ENCODE measurements at places on chromosomes 5 and 9. TPM values are rescaled to one million over a fixed set of nuclear protein-coding genes. Genes with fewer than 3 reads are reported as not detected.
A peak's percentile ranks its signal among the peaks of the same experiment; 100 is the strongest.

GRCh38 chr5:167642181-167642580 lies 649.3 kb upstream of the WWC1 start:
- H3K4me3 ChIP-seq: no peak overlapping the region
- no peak overlapping the region for H3K27ac ChIP-seq
- DNase-seq: no peak
- no peaks in the 10 kb centered on the region for H3K4me1 ChIP-seq
- no peaks in the 10 kb centered on the region for H3K36me3 ChIP-seq

Gene ANKDD1B
- 0.21 TPM for total RNA-seq

Gene PDZD2
- 0.14 TPM for total RNA-seq

- H3K27ac ChIP-seq: no peak overlapping the region
- DNase-seq: no peak
- peaks cover 38% of the 10 kb centered on the region for H3K27me3 ChIP-seq
Measured at GRCh38 chr5:107665036-107665570, 5.6 kb downstream of the EFNA5 start.

Gene BSPRY
- total RNA-seq: 5.7 TPM

- H3K27ac ChIP-seq: peak overlapping the region; percentile 86
- peaks cover 52% of the 10 kb centered on the region for H3K36me3 ChIP-seq
- DNase-seq: no peak
- peaks cover 84% of the 10 kb centered on the region for H3K4me1 ChIP-seq
- no peaks in the 10 kb centered on the region for H3K27me3 ChIP-seq
Measured at GRCh38 chr5:68274847-68275651, 59.5 kb downstream of the PIK3R1 start.

GRCh38 chr5:114361724-114362196 lies at the start of gene KCNN2:
TSS of gene KCNN2 (plus strand) at chr5:114362070. CDS start at chr5:114362140, 70 bp downstream.
- H3K27ac ChIP-seq: no peak within 1 kb of the TSS
- H3K27me3 ChIP-seq: peaks cover 38% of the 10 kb centered on the region
- DNase-seq: peak; percentile 49
- no peaks in the 10 kb centered on the region for H3K36me3 ChIP-seq
- H3K4me3 ChIP-seq: peak within 1 kb of the TSS; percentile 50

- peaks cover 68% of the 10 kb centered on the region for H3K36me3 ChIP-seq
- H3K27me3 ChIP-seq: no peaks in the 10 kb centered on the region
- H3K4me3 ChIP-seq: no peak overlapping the region
- no peak for DNase-seq
- peak overlapping the region; percentile 51 for H3K27ac ChIP-seq
Measured at GRCh38 chr5:172065431-172066065, 59.1 kb upstream of the FBXW11 start.

- H3K36me3 ChIP-seq: no peaks in the 10 kb centered on the region
- no peak overlapping the region for H3K27ac ChIP-seq
- DNase-seq: no peak
- H3K27me3 ChIP-seq: peaks cover 11% of the 10 kb centered on the region
- H3K4me3 ChIP-seq: no peak overlapping the region
- no peaks in the 10 kb centered on the region for H3K4me1 ChIP-seq
Measured at GRCh38 chr9:89077519-89077918, 86.3 kb downstream of the S1PR3 start.

DNA sequence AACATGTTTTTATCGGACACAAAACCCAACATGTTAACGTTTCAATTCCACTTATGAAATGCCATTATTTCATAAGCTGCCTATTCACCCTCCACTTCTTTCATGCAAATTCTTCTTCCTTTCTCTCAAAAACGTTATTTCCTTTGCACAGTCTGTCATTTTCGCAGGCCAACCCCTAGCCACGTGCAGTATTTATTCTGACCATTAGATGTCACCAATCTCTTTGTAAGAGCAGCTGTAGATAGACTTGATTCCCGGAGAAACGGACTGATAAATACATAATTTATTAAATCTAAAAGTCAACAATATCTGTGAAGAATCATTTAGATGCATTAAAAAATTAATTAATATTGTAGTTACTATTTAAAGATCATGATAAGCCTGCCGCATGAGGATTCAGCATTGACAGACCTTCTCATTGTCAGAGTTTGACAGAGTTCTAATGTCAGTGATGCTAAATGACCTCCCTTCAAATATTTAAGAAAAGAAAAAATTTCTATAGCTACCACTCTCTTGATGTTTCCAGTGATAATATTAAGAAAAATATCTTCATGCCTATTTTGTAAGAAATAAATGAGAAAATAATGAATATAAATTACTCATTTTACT lies 933.6 kb downstream of the CDH12 start:
- H3K36me3 ChIP-seq: no peaks in the 10 kb centered on the region
- no peak overlapping the region for H3K4me3 ChIP-seq
- H3K4me1 ChIP-seq: no peaks in the 10 kb centered on the region

- H3K4me3 ChIP-seq: no peak overlapping the region
- DNase-seq: no peak
- H3K36me3 ChIP-seq: no peaks in the 10 kb centered on the region
- H3K27me3 ChIP-seq: peaks cover 15% of the 10 kb centered on the region
- H3K27ac ChIP-seq: no peak overlapping the region
Measured at GRCh38 chr9:69179037-69179436, 5.0 kb downstream of the TJP2 start.

DNA sequence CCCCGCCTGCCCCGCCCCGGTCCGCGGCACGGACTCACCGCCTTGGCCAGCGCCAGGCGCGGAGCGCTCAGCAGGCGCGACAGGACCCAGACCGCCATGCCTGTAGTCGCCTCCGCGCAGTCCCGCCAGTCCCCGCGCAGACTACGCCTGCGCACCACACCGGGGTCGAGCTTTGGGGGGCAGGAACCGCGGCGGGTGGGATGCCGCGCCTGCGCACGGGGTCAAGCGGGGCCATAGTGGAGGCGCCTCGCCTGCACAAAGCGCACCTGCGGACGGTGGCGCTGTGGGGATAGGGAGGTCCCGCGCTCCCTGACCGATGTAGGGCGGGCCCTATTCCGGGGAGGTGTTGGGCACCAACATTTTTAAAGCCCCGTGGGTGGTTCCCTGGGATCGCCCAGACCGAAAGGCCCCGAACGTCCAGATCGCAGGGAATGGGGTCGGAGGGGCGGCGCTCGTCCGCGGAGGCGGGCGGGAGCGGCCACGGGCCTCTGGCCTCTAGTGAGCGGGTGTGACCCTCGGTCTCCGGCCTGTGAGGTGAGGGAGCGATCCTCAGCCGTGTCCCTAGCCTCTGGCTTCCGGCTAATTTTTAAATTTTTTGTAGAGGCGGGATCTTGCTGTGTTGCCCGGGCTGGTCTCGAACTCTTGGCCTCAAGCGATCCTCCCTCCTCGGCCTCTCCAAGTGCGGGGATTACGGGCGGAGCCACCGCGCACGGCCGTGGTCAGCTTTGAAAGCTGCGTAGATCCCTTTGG lies 70.8 kb upstream of the LPCAT1 start:
- peaks cover 6% of the 10 kb centered on the region for H3K36me3 ChIP-seq
- H3K27me3 ChIP-seq: no peaks in the 10 kb centered on the region
- DNase-seq: peak; percentile 84
- H3K4me1 ChIP-seq: peaks cover 13% of the 10 kb centered on the region
- peak overlapping the region; percentile 31 for H3K27ac ChIP-seq

GRCh38 chr9:87211669-87212068 lies 264.4 kb upstream of the GAS1 start:
- no peak overlapping the region for H3K27ac ChIP-seq
- H3K4me3 ChIP-seq: no peak overlapping the region
- DNase-seq: no peak
- no peaks in the 10 kb centered on the region for H3K36me3 ChIP-seq
- H3K27me3 ChIP-seq: peaks cover 17% of the 10 kb centered on the region

DNA sequence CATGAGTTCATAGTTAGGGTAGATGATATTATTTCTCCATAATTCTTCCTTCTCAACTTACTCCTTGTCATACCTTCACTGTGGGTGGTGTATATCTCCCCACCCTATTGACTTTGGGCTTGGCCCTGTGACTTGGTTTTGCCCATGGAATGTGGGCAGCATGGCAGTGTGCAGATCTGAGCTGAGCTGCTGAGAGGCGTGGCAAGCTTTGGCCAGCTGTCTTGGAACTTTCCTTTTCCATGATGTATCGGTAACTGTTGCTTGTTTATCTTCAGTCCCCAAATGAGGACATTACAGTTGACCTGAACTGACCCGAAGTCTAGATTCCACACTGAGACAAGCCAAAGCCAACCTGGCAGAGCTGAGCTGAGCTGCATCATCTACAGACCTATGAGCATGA lies 70.4 kb downstream of the RALGPS1 start:
- peaks cover 69% of the 10 kb centered on the region for H3K27me3 ChIP-seq
- no peak overlapping the region for H3K4me3 ChIP-seq
- no peak for DNase-seq

DNA sequence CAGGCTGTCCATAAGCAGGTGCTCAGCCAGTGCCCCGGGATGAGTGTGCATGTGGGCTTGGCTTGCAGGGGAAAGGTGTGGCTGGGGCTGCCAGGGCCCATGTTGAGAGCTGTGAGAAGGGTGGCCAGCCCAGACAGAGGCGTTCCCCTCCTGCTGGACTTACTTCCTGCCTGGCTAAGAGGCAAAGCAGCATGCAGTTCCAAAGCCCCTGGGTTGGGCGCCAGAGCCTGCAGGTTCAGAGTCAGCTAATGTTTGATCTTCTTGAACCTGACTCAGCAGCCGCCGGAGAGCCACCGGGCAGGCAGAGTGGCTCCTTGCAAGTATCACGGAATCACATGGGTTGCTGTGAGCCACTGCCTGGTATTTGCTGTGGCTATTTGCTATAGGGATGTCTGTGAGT lies 168.4 kb upstream of the MAP1B start:
- DNase-seq: no peak
- H3K4me3 ChIP-seq: no peak overlapping the region
- no peak overlapping the region for H3K27ac ChIP-seq
- peaks cover 12% of the 10 kb centered on the region for H3K27me3 ChIP-seq

- no peak overlapping the region for H3K4me3 ChIP-seq
- DNase-seq: no peak
- H3K27me3 ChIP-seq: peaks cover 3% of the 10 kb centered on the region
- no peaks in the 10 kb centered on the region for H3K36me3 ChIP-seq
- H3K27ac ChIP-seq: no peak overlapping the region
Measured at GRCh38 chr9:84027201-84027600, 46.6 kb downstream of the RMI1 start.

GRCh38 chr9:27460226-27461023 lies 63.7 kb upstream of the IFNK start:
- H3K4me3 ChIP-seq: no peak overlapping the region
- H3K27ac ChIP-seq: no peak overlapping the region
- H3K4me1 ChIP-seq: peaks cover 10% of the 10 kb centered on the region
- H3K36me3 ChIP-seq: no peaks in the 10 kb centered on the region
- peak; percentile 8 for DNase-seq

- peaks cover 7% of the 10 kb centered on the region for H3K27me3 ChIP-seq
- H3K4me3 ChIP-seq: no peak overlapping the region
- no peaks in the 10 kb centered on the region for H3K36me3 ChIP-seq
- DNase-seq: no peak
- no peak overlapping the region for H3K27ac ChIP-seq
Measured at GRCh38 chr9:27668280-27668679, 95.0 kb upstream of the C9orf72 start.

Data from activated CD4-positive, alpha-beta T cell treated with anti-CD3 and anti-CD28 coated beads for 36 hours (primary cell).